ENCODE measurements at places on chromosomes 5 and 9.

GRCh38 chr9:99040911-99041582 lies 63.9 kb upstream of the TGFBR1 start:
- DNase-seq = peak; percentile 88

- DNase-seq = no peak
These were observed 128.3 kb downstream of the C5orf15 start for GRCh38 chr5:133840168-133840567.

DNA sequence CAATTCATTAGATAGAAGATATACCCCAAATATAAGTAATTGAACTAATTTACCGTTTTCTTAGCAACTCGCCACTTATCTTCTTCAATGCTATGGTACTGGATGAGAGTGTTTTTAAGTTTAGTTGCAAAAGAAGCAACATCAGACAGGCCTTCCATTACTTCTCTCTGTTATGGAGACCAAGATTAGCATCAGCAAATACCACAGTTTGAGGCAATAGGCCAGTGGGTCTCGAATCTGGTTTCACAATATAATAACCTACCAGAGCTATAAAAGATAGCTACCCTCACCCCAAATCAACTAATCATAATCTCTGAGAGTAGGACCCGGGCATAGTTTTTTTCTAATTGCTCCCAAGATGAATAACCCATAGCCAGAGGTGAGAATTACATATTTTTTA lies 5.1 kb downstream of the STARD4 start:
- DNase-seq = peak; percentile 53

DNA sequence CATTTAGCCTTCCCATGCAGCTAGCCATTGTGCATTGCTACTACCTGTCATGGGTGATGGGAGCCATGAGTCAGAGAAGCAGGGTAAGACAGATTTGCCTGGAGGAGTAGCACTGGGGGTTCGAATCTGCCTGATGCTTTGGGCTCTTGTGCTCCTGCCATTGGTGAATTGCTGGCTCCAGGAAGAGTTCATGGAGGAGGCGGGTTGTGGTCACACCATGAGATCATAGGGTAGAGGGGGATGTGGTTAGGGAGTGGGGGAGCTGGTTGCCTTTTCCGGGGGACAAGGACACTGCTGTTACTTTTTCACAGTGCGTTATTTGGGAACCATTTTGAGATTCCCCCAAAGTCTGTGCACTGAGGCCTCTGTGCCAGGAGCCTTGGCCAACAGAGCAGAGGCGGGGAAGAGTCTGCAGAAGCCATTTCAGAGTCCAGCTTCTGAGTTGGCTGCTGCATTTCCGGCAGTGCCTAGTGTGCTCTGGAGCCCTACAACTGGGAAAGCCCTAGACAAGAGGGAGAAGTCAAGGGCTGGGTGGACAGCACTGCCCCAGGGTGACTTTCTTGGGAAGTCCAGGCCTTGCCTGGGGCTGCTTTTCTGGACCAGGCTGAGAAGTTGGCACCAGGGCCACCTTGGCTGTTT lies 6.2 kb downstream of the ANGPTL2 start:
- DNase-seq = no peak

GRCh38 chr9:28981711-28982110 lies 1408.4 kb upstream of the C9orf72 start:
- no peak for DNase-seq

GRCh38 chr5:159034083-159034824 lies 65.5 kb downstream of the EBF1 start:
- peak; percentile 29 for DNase-seq

DNA sequence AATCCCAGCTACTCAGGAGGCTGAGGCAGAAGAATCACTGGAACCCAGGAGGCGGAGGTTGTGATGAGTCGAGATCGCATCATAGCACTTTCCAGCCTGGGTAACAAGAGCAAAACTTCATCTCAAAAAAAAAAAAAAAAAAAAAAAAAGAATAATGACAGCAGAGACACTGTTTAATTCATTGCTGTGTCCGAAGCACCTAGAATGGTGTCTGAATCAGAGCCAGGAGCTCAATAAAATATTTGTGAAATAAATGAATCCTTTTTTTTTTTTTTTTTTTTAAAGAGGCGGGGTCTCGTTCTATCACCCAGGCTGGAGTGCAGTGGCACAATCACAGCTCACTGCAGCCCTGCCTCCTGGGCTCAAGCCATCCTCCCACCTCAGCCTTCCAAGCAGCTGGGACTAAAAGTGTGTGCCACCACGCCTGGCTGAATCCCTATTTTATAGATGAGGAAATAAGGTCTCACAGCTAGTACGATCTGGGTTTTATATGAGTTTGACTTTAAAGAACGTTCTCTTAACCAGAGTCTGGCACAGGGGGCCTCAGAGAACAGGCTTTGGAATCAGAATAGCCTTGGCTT lies 47.8 kb downstream of the THOC3 start:
- peak; percentile 32 for DNase-seq

DNA sequence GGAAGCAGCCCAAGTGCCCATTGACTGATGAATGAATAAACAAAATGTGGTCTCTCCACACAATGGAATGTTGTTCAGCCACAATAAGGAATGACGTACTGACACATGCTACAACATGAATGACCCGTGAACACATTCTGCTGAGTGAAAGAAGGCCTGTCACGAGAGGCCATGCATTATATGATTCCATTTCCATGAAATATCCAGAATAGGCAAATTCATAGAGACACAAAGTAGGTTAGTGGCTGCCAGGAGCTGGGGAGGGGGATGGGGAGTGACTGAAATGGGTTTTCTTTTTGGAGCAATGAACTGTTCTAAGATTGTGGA lies 41.4 kb downstream of the BICD2 start:
- peak; percentile 39 for DNase-seq

GRCh38 chr5:134226441-134227192 lies 744 bp upstream of the PPP2CA start:
- DNase-seq = peak; percentile 41

GRCh38 chr9:133845440-133845839 lies 107.3 kb upstream of the SARDH start:
- peak; percentile 80 for DNase-seq

Data from iris pigment epithelial cell (primary cell).